ENCODE measurements at places on chromosomes 5 and 9.

DNA sequence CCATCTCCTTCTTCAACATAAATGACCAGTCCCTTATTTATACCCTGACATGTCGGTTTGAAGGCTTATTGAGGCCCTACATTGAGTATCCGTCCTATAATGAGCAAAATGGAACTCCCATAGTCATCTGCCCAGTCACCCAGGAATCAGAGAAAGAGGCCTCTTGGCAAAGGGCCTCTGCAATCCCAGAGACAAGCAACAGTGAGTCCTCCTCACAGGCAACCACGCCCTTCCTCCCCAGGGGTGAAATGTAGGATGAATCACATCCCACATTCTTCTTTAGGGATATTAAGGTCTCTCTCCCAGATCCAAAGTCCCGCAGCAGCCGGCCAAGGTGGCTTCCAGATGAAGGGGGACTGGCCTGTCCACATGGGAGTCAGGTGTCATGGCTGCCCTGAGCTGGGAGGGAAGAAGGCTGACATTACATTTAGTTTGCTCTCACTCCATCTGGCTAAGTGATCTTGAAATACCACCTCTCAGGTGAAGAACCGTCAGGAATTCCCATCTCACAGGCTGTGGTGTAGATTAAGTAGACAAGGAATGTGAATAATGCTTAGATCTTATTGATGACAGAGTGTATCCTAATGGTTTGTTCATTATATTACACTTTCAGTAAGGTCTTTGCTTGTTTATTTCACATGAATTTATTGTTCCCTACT, 38.2 kb upstream of the BTNL3 start:
- DNase-seq = no peak

DNA sequence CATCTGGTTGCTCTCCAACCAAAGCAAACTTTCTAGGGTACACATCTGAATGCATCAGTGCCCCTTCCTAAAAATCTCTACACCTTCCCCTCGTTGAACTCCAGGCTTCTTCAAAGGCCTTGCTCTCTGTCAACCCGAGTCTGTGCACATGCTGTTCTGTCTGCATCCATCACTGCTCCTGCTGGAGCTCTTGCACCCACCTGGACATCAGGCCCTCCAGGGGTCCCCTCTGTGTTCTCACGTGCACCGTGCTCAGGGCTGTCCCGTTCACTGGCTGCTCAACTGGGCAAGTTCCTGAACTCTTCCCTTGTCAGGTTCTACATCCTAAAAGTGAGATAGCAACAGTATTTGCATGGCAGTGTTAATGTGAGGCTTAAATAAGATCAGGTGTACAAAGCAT, 62.7 kb upstream of the ANGPTL2 start:
- no peak for DNase-seq

GRCh38 chr9:98031935-98032334, 24.6 kb upstream of the NANS start:
- no peak for DNase-seq

DNA sequence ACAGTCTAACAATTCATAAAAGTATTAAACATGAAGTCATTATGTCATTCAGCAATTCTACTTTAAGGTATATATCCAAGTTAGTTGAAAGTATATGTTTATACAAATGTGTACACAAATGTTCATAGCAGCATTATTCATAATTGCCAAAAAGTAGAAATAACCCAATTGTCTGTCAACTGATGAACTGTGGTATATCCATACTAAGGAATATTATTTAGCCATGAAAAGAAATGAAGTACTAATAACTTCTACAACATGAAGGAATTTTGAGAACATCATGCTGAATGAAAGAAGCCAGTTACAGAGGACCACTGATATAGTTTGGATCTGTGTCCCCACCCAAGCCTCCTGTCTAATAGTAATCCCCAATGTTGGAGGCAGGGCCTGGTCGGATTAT, 224.3 kb downstream of the SPATA31D1 start:
- DNase-seq = no peak

GRCh38 chr5:130541617-130542221, 623.3 kb downstream of the HINT1 start:
- no peak for DNase-seq

DNA sequence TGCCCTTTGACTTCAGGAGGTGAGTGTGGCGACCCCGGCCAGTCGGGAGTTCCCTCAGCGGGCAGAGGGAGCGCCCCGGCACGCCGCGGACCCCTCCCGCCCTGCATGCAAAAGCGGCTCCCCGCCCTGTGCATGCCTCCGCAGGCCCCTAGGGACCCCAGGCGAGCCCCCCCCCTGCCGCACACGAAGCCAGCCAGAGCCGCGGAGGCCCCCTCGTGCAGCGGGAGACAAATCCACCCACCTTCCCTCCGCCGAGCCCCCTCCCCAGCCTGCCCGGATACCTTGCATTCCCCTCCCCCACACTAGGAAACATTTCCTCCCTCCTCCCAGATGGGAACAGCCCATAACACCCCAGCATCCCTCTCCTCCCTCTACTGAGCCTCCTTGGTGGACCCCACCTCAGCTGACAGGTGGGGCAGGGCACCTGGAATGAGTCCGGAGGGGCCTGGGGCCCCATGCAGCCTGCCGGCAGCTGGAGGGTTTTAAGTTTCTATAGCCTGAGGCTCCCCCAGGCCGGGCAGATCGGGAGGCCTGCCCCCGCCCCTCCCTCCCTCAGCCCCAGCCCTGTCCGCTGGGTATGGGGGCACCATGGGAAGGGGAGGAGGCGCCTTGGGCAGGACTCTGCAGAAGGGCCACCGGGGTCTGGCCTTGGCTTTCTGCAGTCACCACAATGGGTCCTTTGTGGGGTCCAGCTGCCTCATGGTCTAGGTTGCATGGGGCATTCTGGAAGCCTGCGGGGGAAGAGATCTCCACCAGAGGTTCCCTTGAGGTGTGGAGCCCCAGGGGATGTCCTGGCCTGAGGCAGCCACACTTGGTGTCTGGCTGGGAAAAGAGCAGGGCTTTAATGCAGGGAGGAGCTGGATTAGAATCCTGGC, 601 bp downstream of the ERGIC1 start:
- no peak for DNase-seq

GRCh38 chr5:179375831-179376365, 30.6 kb upstream of the ADAMTS2 start:
- no peak for DNase-seq

- no peak for DNase-seq
Observed at GRCh38 chr5:50947906-50948683, 281.7 kb downstream of the PARP8 start.

DNA sequence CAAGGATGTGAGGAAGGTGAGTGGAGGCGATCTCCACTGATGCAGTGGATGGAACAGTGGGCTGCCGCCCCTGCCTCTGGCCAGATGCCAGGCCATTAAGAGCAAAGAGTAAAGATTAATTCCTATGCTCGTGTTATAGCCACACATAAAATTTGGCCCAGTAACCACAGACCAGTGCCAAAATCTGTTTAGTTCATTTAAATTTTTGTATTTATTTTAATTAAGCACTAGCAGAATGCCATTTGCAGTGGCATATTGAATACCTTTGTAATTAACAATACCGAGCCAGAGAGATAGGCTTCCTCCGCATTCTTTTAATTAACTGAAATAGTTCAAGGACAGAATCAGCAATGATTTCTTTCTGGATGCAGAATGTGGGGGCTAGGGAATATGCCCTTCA, 179.8 kb downstream of the MED10 start:
- DNase-seq = no peak

GRCh38 chr5:123428521-123429220, 5.5 kb upstream of the CEP120 start:
- DNase-seq = no peak

DNA sequence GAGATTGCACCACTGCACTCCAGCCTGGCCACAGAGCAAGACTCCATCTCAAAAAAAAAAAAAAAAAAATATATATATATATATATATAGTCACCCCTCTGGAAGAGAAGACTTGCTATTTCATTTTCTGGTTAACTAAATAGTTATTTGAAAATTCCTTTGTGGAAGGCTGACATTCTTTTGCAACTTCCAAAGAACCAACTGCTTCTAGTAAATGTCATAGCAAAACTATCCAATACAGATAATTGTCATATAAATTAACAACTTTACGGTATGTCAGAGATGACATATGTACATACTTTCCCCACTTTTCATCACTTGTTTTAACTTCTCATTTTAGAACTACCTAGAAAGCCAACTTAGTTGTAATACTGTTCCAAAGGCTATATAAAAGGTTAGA, 50.9 kb downstream of the PRUNE2 start:
- no peak for DNase-seq

GRCh38 chr5:154583671-154584177, 105.7 kb upstream of the HAND1 start:
- DNase-seq = no peak

DNA sequence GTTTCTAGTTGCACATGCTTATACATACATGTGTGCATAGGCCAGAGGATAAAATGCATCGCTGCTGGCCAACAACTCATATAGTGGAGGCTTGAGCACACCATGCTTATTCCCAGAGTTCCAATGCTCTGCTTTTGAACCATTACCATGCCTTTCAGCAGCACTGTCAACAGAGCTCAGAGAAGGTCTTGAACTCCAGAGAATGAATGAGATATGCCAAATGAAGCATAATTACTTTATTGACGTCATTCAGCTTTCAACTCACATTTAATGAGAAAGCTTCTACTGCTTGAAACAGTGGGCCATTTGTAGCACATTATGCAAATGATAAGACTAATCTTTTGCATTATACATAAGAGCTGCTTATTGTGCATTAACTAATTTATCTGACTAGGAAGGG, 765.3 kb upstream of the GRAMD2B start:
- no peak for DNase-seq

DNA sequence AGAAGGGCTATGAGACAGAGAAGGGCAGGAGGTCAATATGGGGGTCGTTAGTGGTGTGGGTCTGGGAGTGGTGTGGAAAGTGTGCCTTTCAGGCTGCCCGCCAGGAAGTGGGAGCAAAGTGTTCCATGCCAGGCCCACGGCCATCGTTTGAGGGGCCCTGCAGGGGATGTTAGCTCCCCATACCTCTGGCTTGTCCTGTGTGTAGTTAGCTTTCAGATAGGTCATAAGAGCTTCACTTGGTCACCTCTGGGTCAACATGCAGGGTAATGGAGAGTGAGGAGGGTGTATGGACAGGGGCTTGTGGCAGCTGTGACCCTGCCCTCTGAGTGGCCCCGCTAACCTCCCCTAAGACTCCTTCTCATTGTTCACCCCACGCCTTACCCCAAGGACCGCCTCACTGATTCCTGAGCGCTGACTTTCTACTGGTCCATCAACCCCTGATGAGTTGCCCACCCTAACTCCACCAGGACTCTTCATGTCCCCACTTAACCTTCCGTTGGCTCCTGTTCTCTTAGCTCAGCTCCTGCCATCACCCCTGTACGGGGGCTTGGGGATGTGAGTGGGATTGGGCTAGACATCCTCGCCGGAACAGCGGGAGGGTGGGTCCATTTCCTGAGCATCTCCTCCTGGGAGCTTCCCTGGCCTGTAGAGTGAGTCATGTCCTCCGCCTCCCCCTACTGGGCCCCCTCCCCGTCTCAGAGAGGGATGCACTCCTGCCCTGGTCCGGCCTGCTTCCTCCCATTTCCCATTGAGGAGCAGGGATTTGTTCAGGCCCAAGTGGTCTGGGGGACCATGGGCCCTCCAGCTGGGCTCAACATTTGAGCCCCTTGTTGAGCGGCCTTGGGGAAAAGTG, 125.7 kb downstream of the FGF18 start:
- no peak for DNase-seq

- no peak for DNase-seq
Observed at GRCh38 chr9:133666845-133667244, 30.7 kb downstream of the DBH start.

- peak; percentile 25 for DNase-seq
Observed at GRCh38 chr5:139164020-139164419, 34.1 kb downstream of the SIL1 start.

DNA sequence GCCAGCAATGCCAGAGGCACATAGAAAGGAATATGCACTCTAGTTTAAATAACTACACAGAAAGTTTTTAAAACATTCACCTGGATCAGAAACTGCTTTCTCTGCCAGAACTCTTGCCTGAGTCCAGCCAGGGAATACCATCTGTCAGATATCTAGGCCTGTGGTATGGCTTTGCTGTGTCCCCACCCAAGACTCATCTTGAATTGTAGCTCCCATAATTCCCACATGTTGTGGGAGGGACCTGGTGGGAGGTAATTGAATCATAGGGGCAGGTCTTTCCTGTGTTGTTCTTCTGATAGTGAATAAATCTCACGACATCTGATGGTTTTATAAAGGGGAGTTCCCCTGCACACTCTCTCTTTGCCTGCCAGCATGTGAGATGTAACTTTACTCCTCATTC, 41.5 kb upstream of the KCNV2 start:
- no peak for DNase-seq

DNA sequence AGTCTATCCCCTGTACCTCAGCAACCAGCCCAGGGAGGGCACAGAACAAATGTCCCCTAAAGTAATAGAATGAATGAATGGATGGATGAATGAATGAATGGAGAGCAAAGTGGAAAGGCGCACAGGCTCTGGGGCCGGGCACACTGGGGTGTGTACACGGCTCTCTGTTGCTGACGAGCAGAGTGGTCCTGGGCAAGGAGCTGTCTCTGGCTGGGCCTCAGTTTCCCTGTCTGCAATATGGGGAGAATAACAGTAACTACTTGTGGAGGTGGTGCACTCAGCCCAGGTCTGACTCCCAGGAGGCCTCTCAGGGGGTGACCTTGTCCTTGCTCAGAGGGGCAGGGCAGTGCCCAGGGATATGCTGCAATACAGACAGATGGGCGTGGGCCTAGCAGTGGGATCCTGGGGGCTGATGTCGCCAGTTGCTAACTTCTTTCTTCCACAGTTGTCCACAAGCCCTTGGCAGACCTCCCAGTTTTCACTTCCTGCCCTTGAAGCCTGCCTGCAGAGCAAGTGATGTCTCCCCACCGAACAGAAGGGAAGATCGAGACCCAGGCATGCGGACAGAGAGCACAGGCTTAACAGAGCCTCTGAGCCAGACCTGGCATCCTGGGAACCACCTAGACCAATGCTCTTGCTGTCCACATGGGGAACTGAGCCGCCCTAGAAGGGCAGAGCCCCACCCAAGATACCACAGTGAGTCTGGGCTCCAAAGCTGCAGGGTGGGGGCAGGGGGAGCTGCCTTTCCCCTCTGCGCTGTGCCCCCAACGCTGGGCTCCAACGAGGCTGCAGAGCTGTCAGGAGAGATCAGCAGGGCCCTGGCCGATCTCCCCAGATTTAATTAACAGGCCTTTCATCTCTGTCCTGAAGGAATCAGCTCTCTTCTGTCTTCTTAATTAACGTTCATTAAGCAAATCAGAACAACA, 13.6 kb upstream of the LAMC3 start:
- DNase-seq = no peak

DNA sequence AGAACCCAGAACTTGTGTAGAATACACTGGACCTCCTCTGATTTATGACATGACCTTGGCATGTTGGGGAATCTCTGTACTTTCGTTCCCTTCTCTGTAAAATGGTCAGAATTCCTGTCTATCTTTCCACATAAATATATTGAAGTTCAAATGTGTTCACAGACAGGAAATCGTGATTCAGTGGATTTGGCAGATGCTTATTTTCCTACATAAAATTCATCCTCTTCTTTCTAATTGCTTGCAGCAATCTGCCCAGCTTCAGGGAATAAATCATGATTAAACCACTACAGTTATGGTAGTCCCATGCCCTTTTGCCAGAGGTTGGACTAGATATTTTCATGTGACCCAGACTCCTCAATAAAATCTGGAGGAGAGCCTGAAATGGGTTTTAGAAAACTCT, 52.1 kb upstream of the ARL15 start:
- DNase-seq = no peak

Measured in stimulated activated CD4-positive, alpha-beta T cell treated with anti-CD3 and anti-CD28 coated beads, Interleukin-1b, Interleukin-23, amount 100 ng/mL, for 48 hours (primary cell).